ENCODE measurements at places on chromosomes 2 and 18.

GRCh38 chr18:48698707-48699106 lies 159.9 kb downstream of the CTIF start:
- DNase-seq: no peak

DNA sequence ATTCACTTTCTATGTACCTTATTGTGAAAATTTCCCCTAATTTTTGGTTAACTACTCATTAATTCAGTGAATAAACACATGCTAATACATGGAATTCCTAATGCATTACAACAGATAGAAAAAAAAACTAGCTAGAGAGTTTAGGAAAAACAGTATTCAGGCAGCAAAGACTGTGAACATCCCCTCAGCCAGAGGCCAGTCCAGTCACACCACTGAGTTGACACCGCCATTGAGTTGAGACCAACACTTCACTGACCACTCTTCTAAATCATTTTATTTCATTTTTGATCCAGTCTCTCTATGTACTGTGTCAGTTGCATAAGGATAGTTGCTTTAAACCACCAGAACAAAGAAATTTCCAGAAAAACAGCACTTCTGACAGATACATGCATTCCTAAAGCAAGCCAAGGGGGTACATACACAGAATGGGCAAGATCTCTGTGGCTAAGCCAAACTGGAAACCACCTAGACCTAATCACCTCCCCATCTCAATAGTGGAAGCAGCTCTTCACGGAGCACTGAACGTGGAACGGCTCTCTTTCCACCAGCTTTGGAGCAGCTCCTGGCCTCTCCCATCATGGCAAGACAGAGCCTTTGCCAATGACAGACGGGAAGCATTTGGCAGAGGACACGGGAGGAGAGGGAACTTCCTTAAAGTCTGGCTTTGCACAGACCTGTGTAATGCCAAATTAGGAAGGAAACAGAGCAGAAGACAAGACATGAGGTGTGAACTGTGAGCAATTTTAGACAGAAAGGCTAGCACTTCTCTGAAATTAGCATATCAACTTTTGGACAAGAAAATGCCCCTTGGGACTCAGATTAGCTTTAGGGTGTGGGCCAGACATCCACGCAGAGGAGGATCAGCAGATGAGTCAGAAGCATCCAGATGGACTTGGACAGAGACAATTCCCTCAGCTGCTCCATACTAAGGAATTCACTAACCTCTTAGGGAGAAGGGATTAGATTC lies 36.4 kb downstream of the CACNB4 start:
- DNase-seq: no peak

GRCh38 chr2:236236559-236237452 lies 27.4 kb downstream of the ASB18 start:
- DNase-seq: no peak

DNA sequence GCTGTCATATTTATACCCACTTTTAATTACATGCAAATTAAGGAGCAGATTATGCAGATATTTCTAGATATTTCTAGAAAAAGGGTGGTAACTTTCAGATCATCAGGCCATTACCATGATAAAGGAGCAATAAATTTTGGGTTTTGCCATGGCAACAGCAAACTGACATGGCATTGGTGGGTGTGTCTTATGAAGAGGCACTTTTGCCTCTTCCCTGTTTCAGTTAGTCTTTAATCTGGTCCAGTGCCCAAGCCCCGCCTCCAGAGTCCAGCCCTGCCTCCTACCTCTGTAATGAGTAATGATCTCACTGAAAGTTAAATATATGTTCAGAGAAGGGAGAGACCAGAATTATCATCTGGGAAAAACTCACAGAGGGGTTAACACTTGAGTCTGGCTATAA lies 124.8 kb downstream of the SCG2 start:
- DNase-seq: no peak

DNA sequence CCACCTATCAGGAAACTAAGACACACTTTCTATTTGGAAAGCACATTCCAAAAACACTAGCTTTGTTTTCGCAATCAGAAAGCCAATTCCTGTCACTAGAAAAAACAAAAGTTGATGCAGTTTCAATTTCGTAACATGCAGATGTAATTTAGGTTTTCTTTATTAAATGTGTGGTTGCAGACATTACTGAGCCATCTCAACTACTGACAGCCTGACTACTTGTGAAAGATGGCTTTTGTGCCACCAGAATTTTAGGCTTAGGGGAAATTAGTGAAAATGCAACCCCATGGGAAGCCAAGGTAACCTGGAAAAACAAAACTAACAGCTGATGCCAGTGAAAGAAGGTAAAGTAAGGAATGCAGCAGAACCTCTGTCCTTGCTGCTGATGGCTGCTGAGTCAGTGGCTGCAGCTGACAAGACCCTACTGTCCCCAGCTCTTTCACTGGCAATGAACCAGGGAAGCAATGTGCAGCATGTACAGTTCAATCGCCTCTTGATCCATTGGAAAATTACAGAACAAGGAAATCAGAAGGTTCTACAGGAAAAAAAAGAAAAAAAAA lies 34.9 kb downstream of the FEZ2 start:
- DNase-seq: no peak

DNA sequence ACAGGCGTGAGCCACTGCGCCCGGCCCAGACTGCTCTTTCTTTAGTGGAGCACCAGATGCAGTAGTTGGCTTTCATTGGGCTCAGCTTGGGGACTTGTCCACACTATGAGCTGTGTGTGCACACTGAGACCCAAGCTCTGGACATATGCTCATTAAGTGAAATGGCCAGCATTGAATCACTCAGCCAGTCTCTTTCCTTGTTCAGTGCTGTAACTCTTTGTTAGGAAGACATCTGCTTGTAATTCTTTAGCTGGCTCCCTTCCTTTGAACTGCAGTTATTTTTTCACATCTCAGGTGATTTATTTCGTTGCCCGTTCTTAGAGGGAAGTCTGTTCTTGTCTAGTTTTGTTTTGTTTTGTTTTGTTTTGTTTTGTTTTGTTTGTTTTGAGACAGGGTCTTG lies 70.5 kb downstream of the CAB39 start:
- no peak for DNase-seq

DNA sequence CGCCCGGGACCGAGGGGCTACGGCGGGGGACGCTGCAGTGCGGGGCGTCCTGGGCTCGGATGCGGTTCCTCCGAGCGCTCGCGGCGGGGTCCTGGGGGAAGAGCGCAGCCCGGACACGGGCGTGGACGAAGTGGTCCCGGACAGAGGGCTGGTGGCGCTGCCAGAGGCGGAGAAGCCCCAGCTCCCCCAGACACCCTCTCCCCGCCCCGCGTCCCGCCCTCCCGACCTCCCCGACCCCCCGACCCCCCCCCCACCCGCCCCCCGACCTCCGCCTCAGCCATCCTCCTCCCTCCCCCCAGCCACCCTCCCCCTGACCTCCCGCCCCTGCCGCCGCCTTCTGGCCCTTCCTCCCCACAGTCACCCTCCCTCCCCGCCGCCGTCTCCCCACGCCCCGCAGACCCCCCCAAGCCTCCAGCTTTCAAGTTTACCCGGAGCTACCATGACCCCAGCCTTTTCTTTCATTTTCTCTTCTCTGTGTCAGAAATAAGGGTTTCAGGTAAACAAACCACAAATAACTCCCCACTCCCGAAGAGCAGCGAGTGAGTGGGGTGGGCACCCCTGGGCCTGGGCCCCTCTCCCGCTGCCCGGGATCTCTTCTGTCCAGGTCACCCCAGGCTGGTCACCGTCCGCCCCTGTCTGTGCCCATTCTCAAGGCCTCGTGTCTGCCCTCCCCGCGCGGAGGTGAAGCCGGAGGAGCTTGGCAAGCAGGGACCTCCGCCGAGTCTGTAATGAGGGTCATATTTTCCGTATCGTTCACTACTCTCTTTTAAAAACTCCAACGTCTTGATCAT lies 5.1 kb downstream of the NFATC1 start:
- DNase-seq: no peak

DNA sequence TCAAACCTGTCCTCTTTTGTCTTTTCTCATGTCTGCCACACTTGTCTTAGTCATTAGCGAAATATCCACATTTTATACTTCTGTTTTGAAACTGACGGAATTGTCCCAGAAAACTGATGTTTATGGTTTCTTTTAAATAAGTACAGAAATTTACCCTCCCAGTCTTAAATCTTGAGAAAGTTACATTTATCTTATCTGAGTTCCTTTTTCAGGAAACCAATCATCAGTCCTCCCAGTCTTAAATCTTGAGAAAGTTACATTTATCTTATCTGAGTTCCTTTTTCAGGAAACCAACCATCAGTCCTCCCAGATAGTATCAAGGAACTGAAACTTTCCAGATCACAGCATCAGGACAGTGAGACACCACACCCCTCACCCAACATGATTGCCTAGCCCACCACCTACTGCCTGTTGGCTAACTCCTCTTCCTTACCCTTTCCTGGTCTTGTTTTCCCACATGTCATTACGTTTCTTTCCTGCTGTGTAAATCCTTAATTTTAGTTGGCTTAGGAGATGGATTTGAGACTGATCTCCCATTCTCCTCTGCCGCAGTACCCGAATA lies 247.7 kb downstream of the PTPRM start:
- no peak for DNase-seq

GRCh38 chr2:47225061-47225783 lies 70.1 kb upstream of the STPG4 start:
- DNase-seq: peak; percentile 73

GRCh38 chr2:29108225-29108624 lies 7.0 kb upstream of the CLIP4 start:
- DNase-seq: no peak

- DNase-seq: no peak
Measured at GRCh38 chr2:127561371-127561770, 25.9 kb downstream of the MYO7B start.

DNA sequence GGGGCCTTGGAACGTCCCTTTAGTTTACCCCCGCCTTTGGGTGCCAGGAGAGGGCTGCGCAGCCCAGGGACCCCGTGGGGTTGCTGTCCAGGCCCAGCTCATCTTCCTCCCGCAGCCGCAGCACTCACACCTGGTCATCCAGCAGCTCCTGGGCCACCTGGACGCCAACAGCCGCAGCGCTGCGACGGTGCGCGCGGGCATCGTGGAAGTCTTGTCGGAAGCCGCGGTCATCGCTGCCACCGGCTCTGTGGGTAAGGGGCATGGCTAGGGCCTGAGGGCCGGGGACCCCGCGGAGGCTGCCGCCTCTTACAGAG lies 37.2 kb downstream of the POMC start:
- DNase-seq: no peak

DNA sequence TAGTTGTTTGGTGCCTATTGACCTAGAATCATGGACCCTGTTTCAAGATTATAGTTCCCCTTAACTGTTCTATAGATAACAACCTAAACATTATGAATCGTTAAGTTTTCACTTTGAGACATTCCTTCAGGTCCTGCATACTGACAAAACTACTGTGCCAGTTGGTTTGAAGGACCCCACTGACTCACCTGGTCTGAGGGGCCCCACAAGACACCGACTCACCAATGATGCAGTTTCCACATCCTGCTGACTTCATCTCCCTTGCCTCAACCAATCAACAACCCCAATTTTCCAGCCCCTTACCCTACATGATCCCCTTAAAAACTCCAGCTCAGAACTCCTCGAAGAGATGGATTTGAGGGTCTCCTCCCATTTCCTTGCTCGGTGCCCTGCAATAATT lies 89.6 kb upstream of the CCDC141 start:
- no peak for DNase-seq

- DNase-seq: no peak
Measured at GRCh38 chr2:241496904-241497877, 11.2 kb downstream of the STK25 start.

DNA sequence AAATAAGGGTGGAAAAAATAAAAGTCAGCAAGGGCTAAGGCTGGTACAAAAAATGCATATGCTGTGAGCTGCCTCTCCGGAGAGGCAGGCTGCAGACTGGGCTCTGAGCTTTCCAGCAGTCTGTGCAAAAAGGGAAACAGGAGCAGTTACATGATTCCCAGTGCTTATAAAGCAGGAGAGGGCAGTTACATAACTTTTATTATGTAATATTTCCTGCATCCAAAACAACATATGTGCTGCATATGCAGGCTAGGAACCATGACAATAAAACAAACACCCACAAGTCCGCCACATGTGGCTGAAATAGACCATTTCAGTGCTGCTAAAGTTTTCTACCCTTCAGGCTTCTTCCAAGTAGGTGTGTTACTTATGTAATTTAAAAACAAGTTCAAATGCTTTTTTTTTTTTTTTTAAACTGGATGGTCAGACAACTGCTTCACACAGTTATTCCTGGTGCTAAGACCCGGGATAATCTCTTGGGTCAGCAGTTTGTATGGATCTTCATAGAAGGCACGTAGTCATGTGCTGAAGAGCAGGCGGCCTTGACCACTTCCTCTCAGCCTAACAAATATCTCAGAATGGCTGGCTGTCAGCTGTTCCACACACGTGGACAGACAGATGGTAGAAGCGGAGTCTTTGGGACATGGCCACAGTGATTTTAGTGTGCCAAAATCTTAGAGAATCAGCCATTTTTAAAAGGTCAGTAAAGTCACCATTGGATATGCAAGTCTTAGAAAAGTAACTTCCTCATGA lies 43.5 kb downstream of the ARMC9 start:
- no peak for DNase-seq

- DNase-seq: peak; percentile 50
Measured at GRCh38 chr18:63161761-63162195, 157.8 kb downstream of the BCL2 start.

DNA sequence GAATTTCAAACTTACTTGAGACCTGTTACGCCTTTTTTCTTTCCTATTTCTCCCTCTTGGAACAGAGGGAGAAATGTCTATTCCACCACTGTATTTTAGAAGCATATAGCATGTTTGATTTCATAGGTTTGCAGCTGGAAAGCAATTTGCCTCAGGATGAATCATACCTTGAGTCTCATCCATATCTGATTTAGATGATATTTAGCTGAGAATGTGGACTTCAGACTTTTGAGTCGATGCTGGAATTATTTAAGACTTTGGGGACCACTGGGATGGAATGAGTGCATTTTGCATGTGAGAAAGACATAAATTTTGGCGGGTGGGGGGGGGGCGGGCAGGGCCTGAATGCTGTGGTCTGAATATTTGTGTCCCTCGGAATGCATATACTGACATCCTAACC lies 282.7 kb upstream of the STON1 start:
- DNase-seq: no peak

GRCh38 chr2:24336811-24337210 lies 23.5 kb downstream of the ITSN2 start:
- no peak for DNase-seq

GRCh38 chr2:113720167-113720566 lies 36.3 kb downstream of the SLC35F5 start:
- DNase-seq: no peak
